ENCODE measurements at places on chromosomes 7 and 10.

DNA sequence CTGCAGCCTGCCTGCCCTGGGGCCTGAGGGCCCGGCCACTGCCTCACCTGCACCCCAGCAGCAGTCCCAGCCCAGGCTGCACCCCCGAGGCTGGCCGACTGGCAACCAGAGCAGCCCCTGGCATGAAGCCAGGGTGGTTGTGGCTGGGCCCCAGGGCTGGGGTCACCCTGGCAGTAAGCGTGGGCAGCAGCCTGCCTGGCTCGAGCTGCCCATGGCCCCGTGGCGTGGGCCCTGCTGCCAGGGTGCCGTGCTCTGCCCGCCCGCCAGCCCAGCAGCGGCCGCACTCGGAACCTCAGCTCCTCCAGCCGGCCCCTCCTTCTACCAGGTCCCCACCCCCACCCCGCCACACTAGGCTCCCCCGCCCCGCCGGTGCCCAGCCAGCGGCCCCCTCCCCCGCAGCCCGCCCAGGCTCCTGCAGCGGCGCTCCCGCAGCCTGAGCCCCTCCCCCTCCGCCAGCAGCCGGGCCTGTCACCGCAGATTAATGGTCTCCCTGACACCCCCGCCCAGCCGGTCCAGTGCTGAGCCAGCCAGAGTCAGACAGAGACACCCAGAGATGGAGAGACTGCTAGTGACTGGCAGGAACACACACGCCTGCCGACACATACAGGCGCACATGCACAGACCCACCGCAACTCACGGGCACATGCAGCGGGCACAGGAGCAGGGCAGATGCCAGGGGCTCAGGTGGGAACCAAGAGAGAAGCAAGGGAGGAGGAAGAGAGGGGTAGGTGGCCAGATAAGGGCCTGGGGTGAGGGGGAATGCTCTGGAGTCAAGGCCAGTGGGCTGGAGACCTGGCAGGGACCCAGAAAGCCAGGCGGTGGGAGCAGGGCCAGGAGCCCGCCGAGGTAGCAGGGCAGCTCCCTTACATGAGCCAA, 22.4 kb downstream of the KCNH2 start:
- DNase-seq = no peak

DNA sequence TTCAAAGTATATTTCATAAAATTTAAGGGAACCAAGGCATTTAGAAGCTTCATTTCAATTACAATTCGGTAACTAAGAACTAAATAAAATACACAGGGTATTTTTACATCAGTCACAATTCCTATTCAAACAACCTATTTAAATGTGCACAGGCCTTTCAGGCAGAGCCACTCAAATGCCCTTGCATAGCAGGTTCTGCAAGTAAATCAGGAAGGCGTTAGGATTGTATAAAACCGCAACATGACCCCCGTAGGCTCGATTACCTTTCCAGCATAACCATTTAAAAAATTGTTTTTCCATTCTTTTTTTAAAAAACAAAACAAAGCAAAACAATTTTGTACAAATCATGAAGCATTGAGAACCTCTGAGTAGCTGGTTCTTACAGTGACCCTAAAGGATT, 289.9 kb upstream of the SP8 start:
- DNase-seq = no peak

DNA sequence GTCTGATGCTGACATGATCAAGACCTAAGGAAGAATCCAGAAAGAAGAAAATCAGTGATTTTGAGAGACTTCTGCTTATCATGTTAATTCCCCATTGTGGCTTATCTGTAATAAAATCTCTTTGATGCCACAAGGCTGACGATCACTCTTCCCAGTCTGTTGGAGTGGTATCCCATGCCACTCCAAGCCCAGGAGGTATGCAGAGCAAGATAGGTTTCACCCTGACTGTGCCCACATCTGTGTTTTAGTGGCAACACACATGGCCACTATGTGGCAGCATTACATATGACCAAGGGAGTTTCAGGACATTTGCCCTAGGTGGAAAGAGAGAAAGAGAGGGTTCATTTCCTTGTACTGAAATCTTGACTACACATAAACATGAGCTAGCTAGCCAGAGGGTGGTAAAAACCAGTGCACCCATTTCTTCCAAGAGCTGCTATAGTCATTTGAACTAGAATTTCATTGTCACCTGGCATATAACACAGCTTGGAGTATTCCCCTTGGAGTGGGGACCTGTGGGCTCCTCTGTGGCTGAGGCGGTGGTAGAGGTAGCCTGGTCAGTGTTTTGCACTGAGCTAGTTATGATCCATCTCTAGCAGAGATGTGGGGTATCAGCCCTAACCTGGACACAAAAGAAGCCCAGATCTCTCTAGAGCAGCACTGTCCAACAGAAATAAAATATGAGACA, 20.8 kb downstream of the LAMB4 start:
- peak; percentile 1 for DNase-seq

DNA sequence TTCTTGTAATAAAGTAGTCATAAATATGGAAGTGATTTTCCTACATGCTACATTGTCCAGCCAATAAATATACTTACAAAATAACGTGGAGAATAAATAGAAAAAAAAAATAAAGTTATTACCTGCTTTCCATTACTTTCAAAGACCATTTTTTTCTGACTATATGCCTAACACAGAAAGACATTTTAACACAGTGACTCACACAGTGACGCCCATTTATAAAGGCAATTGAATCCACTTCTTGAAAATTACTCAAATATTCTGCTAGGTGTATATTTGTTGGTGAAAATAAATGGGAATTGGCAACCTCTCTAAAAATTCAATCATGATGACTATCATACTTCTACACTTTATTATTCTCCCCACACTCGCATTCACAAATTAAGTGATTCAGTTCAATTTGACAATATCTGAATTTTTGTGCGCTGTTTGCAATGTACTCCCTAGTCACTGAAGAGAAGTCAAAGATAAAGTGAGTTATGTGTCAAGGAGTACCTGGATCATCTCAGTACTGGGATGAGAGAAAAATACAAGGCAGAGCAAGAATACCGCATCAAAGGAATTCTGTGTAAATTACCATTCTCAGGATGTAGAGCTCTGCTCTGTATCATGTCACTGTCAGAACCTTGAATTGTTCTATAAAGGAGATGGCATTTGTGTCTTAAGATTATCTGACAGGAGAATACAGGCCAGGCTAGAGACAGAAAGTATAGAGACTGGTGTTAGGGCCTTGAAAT, 642.7 kb downstream of the IPMK start:
- no peak for DNase-seq

- no peak for DNase-seq
These were observed 5.7 kb downstream of the BLVRA start for GRCh38 chr7:43764039-43764761.

GRCh38 chr10:130558746-130559546, 422.8 kb downstream of the GLRX3 start:
- no peak for DNase-seq

- peak; percentile 49 for DNase-seq
These were observed 87.0 kb downstream of the TBXAS1 start for GRCh38 chr7:139915864-139916716.

- DNase-seq = no peak
These were observed 21.8 kb downstream of the CXCL12 start for GRCh38 chr10:44362866-44363711.

DNA sequence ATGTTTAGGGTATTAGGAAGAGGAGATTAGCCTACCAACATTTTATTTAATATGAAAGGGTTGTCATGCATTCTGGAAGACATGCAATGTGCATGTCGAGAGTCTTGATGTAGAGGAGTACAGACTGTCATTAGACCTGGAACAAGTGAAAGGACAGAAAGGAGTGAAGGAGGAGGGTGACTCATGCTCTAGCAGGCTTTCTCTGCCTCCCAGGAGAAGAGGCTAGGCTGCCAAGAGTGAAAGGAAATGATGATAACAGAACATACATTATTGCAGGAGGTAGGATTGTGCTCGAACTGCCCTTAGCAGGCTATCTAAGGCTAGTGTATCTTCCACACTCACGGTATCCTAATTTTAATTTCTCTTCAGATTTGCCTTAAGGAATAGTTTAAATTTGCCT, 228.8 kb downstream of the EXOC4 start:
- no peak for DNase-seq

DNA sequence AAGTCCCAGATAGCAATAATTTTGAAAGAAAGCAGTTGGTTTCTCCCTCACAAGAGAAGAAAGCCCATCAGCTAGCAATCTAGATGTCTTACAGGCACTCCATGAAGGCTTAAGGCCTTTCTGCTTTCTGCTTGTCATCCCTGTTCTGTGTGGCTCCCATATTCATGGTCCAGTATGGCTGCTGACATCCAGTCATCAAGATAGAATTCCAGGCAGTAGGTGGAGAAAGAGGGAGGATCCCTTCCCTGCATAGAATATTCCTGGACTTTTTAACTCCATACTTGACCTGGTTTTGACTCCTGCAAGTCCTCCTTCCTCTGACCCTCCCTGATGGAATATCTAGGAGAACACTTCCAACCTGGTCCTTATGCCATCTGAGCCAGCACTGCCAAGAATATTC, 389.9 kb upstream of the AKR1E2 start:
- DNase-seq = no peak

DNA sequence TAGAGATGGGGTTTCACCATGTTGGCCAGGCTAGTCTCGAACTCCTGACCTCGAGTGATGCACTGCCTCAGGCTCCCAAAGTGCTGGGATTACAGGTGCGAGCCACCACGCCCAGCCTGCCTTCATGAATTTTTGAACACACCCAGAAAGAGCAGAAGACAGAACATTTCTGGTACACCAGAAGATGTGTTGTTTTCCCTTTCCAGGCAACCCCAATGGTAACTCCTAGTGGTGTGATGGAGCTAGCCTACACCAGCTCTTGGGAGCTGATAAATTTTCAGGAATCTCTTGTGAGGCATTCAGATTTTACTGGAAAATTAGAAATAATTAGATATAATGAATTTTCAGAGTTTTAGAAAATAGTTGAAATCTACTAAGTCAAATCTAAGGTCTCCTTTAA, 904 bp upstream of the CCDC7 start:
- DNase-seq = no peak

GRCh38 chr7:151896486-151896885, 19.6 kb upstream of the PRKAG2 start:
- no peak for DNase-seq

DNA sequence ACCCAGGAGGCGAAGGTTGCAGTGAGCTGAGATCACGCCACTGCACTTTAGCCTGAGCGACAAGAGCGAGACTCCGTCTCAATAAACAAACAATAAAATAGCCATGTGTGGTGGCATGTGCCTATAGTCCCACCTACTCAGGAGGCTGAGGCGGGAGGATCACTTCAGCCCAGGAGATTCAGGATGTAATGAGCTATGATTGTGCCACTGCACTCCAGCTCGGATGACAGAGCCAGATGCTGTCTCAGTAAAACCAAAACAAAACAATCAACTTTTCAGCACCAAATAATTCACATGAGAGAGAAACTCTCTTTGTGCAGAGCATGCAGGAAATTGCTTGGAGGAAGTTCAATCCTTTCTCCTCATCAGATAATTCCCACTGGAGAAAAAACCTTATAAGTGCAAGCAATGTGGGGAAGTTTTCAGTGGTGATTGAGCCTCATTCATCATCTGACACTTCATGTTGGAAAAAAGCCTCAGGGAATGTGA, 13.4 kb upstream of the FIS1 start:
- no peak for DNase-seq

GRCh38 chr7:108358553-108358952, 97.7 kb downstream of the NRCAM start:
- no peak for DNase-seq
